ENCODE measurements at places on chromosomes 7 and 10.

- DNase-seq, result no peak
Observed at GRCh38 chr7:34751725-34752643, 94.0 kb downstream of the NPSR1 start.

- DNase-seq, result no peak
Observed at GRCh38 chr7:76423666-76424412, 911 bp upstream of the ZP3 start.

GRCh38 chr7:125256446-125256845 is 326.8 kb upstream of the POT1 start:
- no peak for DNase-seq

DNA sequence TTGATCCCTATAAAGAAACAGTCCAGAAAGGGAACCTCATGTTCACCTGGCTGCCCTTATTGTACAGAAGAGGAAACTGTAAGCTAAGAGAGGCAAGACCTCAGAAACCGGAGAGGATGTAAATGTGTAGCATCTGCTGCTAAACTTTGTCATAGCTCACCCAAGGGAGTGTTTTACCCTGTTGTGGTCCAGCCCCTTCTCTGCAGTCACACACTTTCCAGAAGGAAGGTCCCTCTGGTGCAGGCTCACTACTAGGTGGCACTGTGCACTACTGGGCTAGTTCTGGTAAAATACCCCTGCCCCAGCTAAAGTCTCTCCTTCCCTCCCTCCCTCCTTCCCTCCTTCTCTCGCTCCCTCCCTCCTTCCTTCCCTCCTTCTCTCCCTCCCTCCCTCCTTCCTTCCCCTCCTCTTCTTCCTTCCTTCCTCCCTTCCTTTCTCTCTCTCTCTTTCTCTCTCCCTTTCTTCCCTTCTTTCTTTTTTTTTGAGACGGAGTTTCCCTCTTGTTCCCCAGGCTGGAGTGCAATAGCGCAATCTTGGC is 42.5 kb upstream of the LCOR start:
- DNase-seq, result no peak

DNA sequence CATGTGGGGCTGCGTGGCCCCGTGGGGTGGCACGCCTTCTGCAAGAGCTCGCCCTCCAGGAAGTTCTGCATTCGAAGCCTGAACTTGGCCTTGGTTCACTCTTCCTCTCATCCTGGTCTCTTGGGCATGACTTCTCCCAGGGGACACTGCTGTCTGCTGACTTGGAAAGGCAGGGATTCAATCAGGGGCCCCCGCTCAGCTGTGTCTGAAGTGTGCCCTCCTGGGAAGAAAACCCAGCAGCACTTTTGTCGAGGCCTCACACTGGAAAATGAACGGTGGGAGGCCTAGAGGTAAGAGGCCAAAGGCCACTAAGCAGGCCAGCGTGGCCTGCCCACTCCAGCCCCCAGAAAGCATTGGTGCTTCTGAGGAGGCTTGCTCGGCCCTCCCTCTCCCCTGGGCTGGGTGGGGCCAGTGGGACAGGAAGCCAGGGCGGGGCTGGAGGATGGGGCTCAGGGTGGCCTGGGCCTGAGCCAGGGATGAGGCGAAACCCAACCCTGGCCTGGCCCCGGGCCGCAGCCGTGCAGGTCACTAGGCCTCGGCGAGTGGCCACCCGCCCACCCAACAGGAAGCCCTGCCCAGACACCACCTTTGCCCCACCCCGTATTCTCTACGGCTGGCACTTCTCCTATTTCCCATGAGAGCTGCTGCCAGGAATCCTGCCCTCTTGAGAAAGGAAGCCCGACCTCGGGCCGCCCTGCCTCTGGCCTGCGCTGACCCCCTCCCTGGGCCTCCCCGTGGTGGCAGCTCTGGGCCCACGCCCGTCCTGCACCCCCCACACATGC is 81.1 kb downstream of the ZMIZ1 start:
- DNase-seq, result no peak

DNA sequence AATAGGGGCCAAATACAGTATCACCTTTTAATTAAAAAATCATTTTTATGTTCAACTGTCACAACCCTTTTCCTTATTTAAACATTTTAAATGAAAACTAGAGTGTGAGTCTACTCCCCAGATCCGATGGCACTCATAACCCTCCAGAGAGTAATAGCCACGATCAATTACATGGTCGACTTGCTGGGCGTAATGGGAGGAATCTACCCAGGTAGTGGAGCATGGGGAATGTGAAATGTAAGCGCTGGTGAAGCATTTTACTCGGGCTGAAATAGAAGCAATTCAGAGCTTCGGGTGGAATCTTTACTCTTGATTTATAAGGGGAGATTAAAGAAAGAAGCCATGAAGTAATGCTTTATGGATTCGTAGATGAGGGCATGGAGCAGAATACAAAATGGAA is 321.9 kb downstream of the ACTR3B start:
- no peak for DNase-seq

DNA sequence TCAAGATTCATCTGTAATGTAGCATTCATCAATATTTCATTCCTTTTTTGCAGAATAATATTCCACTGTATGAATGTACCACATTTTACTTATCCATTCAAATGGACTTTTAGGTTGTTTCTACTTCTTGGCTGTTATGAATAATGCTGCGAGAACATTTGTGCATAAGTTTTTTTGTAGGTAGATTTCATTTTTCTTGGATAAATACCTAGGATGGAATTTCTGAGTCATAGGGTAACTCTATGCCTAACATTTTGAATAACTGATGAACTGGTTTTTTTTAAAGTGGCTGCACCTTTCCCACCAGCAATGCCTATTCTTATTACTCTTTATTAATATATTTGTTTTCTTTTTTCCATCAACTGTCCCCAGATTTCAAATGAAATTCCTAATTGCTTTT is 9.1 kb upstream of the XPNPEP1 start:
- no peak for DNase-seq

GRCh38 chr7:64880322-64881297 is 22.5 kb upstream of the ZNF273 start:
- DNase-seq, result no peak
